T-cell (primary cell): ENCODE measurements at places on chromosomes 6 and 20. TPM values are rescaled to one million over a fixed set of nuclear protein-coding genes. Genes with fewer than 3 reads are reported as not detected.
A peak's percentile ranks its signal among the peaks of the same experiment; 100 is the strongest.

EPHA7 gene
- not detected for total RNA-seq

LAMA4 gene
- total RNA-seq = not detected

CLVS2 gene
- not detected for total RNA-seq

DNA sequence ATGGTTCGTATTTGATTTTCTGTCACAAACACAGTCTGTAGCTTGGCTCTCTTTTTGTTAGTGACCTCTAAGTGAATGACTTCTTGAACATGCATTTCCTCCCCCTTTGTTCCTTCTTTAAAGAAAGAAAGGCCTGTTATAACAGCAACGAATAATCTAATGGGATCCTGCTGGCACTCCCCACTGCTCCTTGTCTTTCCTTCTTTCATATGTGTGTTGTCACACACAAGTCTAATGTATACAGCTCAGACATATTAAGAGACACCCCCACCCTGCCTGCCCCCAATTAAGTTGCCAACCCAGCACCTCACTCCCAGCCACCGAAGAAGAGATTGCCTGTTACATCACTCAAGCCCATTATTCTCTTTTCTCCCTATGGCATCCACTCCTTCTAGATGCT, 4.9 kb upstream of the SAMD5 start:
- no peak for DNase-seq
- H3K4me3 ChIP-seq = no peak overlapping the region
- H3K27me3 ChIP-seq = peaks cover 34% of the 10 kb centered on the region
- no peaks in the 10 kb centered on the region for H3K36me3 ChIP-seq

DNA sequence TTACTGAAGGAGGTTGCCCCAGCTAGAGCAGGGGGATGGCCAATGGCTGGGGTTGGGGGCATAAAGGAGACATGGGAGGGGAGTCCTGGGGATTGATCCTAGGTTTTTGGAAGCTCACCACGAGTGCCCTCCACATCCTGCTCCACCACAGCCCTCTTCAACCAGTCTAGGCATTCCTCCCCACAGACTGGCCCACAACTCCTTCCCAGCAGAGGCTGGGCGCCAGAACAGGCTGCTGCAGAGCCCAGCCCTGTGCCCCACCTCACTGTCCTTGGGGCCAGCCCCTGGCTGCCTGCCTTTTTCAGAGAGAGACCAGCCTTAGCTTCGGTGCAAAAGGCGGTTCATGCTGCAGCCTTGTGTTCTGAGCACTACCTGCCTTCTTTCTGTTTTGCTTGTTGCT, 16.4 kb downstream of the RPP40 start:
- no peaks in the 10 kb centered on the region for H3K36me3 ChIP-seq
- H3K4me1 ChIP-seq = no peaks in the 10 kb centered on the region
- H3K4me3 ChIP-seq = no peak overlapping the region
- DNase-seq = no peak
- no peak overlapping the region for H3K27ac ChIP-seq
- H3K27me3 ChIP-seq = peaks cover 7% of the 10 kb centered on the region

GRCh38 chr20:38434301-38434741, 807 bp downstream of the SNHG17 start:
- H3K27me3 ChIP-seq = no peaks in the 10 kb centered on the region
- peaks cover 39% of the 10 kb centered on the region for H3K36me3 ChIP-seq
- peak overlapping the region; percentile 86 for H3K4me3 ChIP-seq

DNA sequence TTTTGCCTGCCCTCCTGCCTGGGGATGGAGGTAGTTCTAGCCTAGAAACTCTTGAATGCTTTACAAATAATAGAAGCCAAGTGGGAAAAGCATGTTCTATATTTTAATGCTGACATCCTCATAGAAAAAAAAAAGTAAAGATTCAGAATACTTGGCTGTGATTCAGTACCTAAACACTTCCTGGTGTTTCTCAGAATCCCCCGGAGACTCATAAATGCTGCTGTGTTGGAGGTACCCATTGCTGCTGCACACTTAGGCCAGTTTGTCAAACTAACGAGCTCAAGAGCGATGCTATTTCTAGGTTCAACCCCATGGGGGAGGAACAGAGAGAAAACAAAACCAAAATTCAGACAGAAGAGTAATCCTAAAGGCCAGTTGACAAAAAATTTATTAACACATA, 38.8 kb upstream of the ZFP64 start:
- H3K36me3 ChIP-seq = no peaks in the 10 kb centered on the region
- no peak overlapping the region for H3K4me3 ChIP-seq
- H3K27ac ChIP-seq = no peak overlapping the region
- no peaks in the 10 kb centered on the region for H3K4me1 ChIP-seq

GRCh38 chr6:168105813-168106632, 27.0 kb upstream of the FRMD1 start:
- no peaks in the 10 kb centered on the region for H3K4me1 ChIP-seq
- DNase-seq = no peak
- H3K36me3 ChIP-seq = no peaks in the 10 kb centered on the region
- no peak overlapping the region for H3K4me3 ChIP-seq

GRCh38 chr20:44279228-44279627, 31.8 kb downstream of the FITM2 start:
- no peak overlapping the region for H3K4me3 ChIP-seq
- no peaks in the 10 kb centered on the region for H3K36me3 ChIP-seq
- no peak overlapping the region for H3K27ac ChIP-seq
- no peaks in the 10 kb centered on the region for H3K4me1 ChIP-seq

DNA sequence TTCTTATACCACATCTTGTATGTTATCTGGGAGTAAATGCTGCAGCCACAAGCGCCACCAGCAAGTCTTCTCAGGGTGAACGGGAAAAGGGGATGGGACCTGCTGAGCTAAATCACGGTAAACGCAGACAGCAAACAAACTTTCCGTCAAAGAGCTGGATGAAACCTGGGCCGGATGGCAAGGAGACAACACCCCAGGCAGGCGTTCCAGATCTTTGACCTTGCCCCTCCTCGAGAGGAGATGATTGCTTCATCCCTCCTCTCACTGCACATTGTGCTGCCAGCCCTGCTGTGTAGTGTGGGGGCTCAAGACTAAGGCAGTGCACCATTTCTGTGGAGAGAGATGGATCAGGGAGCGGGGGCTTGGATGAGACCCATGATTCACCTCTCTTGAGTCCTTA, 9.8 kb downstream of the RAET1E start:
- no peaks in the 10 kb centered on the region for H3K4me1 ChIP-seq
- H3K4me3 ChIP-seq = no peak overlapping the region
- H3K27ac ChIP-seq = no peak overlapping the region
- no peaks in the 10 kb centered on the region for H3K36me3 ChIP-seq
- no peak for DNase-seq
- H3K27me3 ChIP-seq = no peaks in the 10 kb centered on the region

- H3K27me3 ChIP-seq = peaks cover 7% of the 10 kb centered on the region
- no peaks in the 10 kb centered on the region for H3K36me3 ChIP-seq
- DNase-seq = no peak
- H3K27ac ChIP-seq = no peak overlapping the region
These were observed 25.4 kb upstream of the ASIP start for GRCh38 chr20:34215711-34216381.
